ENCODE measurements at places on chromosomes 2 and 18.

GRCh38 chr2:127654838-127655175 is 8.9 kb downstream of the GPR17 start:
- DNase-seq, result no peak

DNA sequence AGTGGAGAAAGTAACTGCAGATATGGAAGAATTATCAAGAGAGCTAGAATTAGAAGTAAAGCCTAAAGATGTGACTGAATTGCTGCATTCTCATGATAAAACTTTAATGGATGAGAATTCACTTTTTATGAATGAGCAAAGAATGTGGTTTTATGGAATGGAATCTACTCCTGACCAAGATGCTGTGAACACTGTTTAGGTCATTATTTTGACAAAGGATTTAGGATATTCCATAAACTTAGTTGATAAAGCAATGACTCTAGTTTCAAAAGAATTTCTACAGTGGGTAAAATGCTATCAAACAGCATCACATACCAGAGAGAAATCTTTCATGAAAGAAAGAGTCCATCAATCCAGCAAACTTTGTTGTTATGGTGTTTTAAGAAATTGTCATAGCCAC is 1317.7 kb upstream of the ACVR2A start:
- no peak for DNase-seq

GRCh38 chr2:227888289-227888688 is 16.9 kb downstream of the DAW1 start:
- no peak for DNase-seq

- DNase-seq, result peak; percentile 61
These were observed at the start of gene INPP5D for GRCh38 chr2:233059797-233060500. Gene INPP5D, plus strand, starts transcription at chr2:233060342. Its CDS starts 137 bp downstream, at chr2:233060479.

DNA sequence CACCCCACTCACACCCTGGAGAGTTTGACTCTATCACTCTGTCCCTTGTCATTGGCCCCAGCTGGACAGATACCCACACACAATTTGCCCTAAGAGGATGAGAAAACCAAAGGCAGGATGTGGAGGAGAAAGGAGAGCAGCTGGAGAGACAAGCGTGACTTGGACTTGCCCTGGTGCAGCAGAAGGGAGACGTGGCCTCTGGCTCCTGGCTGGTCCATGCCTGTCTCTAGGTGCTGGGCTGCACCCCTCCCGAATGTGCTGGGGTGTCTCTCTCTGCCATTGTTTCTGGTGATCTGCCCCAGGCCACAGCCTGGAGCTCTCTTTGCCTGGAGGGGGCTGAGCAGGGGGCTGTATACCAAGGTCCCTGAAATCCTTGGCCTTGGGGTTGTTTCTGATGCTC is 88.7 kb upstream of the HDAC4 start:
- no peak for DNase-seq

Measured in stimulated activated effector memory CD8-positive, alpha-beta T cell treated with anti-CD3 and anti-CD28 coated beads, Interleukin-12 subunit alpha, Interleukin-12 subunit beta, amount 100 ng/mL, for 72 hours (primary cell).